ENCODE measurements at places on chromosomes 1 and 21. TPM values are rescaled to one million over a fixed set of nuclear protein-coding genes. Genes with fewer than 3 reads are reported as not detected.

FCRL4 gene
- total RNA-seq = not detected

LCK gene
- not detected for total RNA-seq

LSS gene
- total RNA-seq = 103 TPM

MCOLN2 gene
- total RNA-seq = 2.1 TPM

GBP6 gene
- 0.52 TPM for total RNA-seq

CR1L gene
- total RNA-seq = not detected

TP73 gene
- 0.16 TPM for total RNA-seq

HSD3B2 gene
- total RNA-seq = not detected

INSRR gene
- total RNA-seq = not detected

KIF17 gene
- 0.39 TPM for total RNA-seq

Measured in epithelial cell of alveolus of lung (primary cell).